Mammary epithelial cell (primary cell): ENCODE measurements at places on chromosomes 4 and X. TPM values are rescaled to one million over a fixed set of nuclear protein-coding genes. Genes with fewer than 3 reads are reported as not detected.

SSX2 gene
- not detected in 2 replicates for total RNA-seq

BGN gene
- 13.5 TPM for total RNA-seq

NXF2 gene
- not detected in 2 replicates for total RNA-seq

FABP2 gene
- total RNA-seq, result not detected in 2 replicates

EREG gene
- 44.0 and 55.5 TPM in 2 replicates for total RNA-seq

FAT1 gene
- total RNA-seq, result 1,267 TPM

PDE6B gene
- 0.43 TPM in 1 of 2 replicates, not detected in the other for total RNA-seq

DMRTC1 gene
- total RNA-seq, result not detected in 2 replicates

CAMK2D gene
- 63.8 TPM for total RNA-seq

LINC00632 gene
- not detected in 2 replicates for total RNA-seq

ING2 gene
- 8.1 and 16.6 TPM in 2 replicates for total RNA-seq

NCAPG gene
- total RNA-seq, result 12.7 and 39.4 TPM in 2 replicates

DDX60 gene
- total RNA-seq, result 5.5 TPM

CTAG1B gene
- not detected in 2 replicates for total RNA-seq

SLC10A6 gene
- 0.67 TPM for total RNA-seq

CPLX1 gene
- not detected for total RNA-seq

PRPS2 gene
- 19.2 TPM for total RNA-seq

ZNF81 gene
- 6.1 and 6.3 TPM in 2 replicates for total RNA-seq

SMIM31 gene
- not detected in 2 replicates for total RNA-seq

GLRA2 gene
- total RNA-seq, result not detected in 2 replicates

LIAS gene
- total RNA-seq, result 17.6 and 19.5 TPM in 2 replicates
